ENCODE measurements at places on chromosomes 1 and 21. TPM values are rescaled to one million over a fixed set of nuclear protein-coding genes. Genes with fewer than 3 reads are reported as not detected.

GRCh38 chr1:189851806-189852367, 625.8 kb downstream of the BRINP3 start:
- no peak for ATAC-seq

DNA sequence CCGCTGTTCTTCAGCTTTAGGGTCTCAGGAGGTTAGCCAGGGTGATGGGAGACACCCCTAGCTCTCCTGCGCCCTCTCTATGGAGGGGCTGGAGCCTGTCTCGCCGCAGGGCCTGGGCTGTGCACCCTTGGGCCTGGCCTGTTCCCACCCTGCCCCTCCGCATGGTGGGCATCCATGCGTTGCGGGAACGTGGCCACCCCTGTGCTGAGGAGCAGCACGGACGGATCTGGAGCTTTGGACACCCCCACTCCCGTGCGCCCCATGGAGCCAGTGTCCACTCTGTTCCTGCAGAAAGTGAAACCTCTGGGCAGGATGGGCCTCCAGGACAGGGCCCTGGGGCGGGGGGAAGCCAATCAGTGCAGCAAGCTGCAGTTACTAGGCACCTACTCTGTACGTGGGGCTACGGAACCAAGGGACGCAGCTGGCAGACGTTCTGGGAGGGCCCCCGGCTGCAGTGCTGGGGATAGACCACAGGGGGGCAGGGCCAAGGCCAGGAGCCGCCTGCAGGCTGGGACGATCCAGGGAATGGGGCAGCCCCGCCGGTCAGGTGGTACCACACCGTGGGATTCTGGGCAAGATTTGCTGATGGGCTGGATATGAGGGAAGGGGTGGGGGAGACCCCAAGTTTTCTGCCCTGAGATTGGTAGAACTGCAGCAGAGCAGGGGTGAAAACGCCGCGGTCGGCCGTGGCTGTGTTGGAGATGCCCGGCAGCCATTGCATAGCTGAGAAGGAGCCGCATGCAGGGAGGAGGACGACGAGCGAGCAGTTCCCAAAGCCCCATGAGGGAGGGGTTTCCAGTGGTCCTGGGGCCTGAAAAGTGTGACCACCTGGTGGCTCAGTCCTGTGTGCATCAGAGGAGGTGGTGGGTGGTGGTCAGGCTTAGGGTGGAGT, 43.3 kb downstream of the TP73 start:
- ATAC-seq, result peak; percentile 51

GBP2 gene
- total RNA-seq, result 205 TPM

- ATAC-seq, result no peak
Observed at GRCh38 chr1:89466307-89466930, 58.2 kb upstream of the LRRC8B start.

DMBX1 gene
- 0.43 TPM for total RNA-seq

UBAP2L gene
- 249 TPM for total RNA-seq

GRCh38 chr1:169112241-169112640, 5.8 kb downstream of the ATP1B1 start:
- no peak for ATAC-seq

GRCh38 chr1:30713311-30713710, 10.1 kb downstream of the MATN1 start:
- no peak for ATAC-seq

PALMD gene
- not detected for total RNA-seq

DNA sequence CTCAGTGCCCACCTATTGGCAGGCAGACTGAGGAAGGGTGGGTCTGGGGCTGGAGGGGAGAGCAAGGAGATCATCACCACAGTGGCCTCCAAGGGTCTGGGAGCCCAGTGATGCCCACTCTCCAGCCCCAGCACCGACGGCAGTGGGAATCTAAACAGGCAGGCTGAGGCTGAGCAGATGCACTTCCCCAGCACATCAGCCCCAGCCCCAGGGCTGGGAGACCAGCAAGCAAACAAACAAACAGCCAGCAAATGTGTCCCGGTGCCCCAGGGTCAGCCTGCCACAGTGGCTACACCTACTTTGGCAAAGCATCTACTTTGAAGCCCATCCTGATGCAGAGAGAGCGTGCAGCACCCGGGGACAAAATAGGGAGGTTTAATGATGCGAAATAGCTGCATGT, 216.3 kb upstream of the ZC3H12A start:
- no peak for ATAC-seq

TFF2 gene
- total RNA-seq, result not detected

GRCh38 chr21:37673801-37674575, 242.3 kb downstream of the KCNJ6 start:
- ATAC-seq, result no peak

TRAF3IP3 gene
- total RNA-seq, result 184 TPM

DNA sequence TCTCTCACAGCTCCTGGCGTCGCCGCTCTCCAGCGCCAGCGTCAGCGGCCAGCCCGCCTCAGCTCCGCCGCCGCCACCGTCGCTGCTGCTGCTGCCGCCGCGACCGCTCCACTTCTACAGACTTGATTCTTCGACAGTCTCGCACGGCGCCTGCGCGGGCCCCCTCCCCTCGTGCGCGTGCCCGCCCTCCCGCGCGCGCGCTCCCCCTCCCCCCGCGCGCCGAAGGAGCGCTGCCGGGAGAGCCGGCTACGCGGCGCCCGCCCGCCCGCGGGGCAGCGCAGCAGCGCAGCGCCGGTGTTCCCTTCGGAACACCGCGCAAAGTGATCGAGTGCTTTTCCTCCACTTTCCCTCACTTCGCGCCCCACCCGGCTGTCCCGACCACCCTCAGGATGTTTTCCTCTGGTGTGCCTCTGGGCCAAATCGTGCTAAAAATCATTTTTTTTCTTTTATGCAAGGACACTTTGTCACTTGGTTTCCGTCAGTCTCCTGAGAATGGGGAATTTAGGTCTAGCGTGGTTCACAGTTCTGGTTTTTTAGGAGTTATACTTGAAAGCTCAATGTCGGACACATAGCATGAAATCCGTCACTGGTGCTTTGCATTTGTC, at the start of gene IRF2BP2:
IRF2BP2 (minus strand) TSS at position 118 of the 605 bp plus-strand sequence. CDS start 684 bp downstream, outside the sequence.
- ATAC-seq, result peak; percentile 10

NASP gene
- 113 TPM for total RNA-seq

CFHR1 gene
- not detected for total RNA-seq

DNA sequence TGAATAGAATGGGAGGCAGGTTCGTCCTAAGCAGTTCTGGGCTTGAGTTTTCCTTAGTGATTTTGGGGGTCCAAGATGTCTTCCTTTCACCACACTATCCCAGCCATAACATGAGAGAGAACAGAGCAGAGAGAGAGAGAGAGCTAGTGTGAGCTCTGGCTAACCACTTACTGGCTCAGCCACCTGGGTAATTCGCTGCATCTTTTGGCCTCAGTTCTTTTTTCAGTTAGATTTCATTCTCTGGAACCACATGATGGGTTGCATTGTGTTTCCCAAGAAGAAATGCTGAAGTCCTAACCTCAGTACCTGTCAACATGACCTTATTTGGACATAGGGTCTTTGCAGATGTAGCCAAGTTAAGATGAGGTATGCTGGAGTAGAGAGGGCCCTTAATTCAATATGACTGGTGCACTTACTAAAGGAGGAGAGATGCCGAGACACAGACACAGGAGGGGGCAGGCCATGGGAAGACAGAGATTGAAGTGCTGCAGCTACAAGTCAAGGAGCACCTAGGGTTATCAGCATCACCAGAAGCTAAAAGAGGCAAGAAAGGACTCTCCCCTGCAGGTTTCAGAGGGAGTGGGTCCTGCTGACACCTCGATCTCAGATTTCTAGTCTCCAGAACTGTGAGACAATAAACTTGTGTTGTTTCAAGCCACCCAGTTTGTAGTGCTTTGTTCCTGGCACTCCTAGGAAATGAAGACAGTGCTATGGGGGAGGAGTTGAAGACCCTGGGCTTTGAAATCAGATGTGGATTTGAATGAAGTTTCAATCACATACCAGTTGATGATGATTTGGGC, 26.2 kb upstream of the TARBP1 start:
- no peak for ATAC-seq

PARK7 gene
- 262 TPM for total RNA-seq

SEMA4A gene
- total RNA-seq, result 17.6 TPM

CFAP141 gene
- total RNA-seq, result not detected

DNA sequence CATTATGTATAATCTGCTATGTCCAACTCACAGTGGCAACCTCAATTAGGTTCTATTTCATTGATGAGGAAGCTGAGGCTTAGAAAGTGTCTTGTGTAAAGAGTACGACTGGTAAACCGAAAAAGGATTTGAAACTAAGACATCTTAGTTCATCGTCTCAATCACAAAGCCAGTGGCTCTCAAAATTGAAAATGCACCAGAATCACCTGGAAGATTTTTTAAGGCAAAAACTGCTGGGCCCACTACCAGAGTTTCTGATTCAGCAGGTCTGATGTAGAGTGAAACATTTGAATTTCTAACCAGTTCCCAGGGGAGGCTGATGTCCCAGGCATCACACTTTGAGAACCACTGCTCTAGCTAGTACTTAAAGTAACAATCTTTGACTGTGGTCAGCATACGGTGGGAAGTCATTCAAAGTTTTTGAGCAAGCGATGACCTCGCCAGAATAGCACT, 5.2 kb upstream of the LRRC53 start:
- ATAC-seq, result no peak

GRCh38 chr1:28259252-28259933, at the start of gene SESN2:
Gene SESN2 (plus strand): TSS chr1:28259518. CDS start chr1:28259848, 330 bp downstream.
- peak; percentile 94 for ATAC-seq

TMEM200B gene
- 1.1 TPM for total RNA-seq

GJA8 gene
- not detected for total RNA-seq

DNA sequence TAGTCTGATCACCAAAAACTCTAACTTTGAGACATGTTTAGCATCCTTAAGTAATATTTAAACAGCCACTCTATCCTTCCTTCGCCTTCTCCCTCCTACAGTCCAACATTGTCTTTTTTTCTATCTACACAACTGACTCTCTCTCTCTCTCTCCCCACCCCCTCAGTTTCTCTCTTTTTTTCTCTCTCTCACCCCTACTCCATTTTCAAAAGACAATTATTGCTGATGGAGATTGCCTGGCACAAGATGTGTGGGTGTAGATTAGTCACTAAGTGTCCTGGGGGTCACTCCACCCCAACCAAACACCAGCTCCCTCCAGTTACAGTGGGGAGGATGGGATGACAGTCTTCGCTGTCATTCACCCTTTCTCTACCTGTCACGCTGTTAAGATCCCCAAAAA, 94.5 kb upstream of the NFIA start:
- no peak for ATAC-seq

NHLH1 gene
- 1.1 TPM for total RNA-seq

DNA sequence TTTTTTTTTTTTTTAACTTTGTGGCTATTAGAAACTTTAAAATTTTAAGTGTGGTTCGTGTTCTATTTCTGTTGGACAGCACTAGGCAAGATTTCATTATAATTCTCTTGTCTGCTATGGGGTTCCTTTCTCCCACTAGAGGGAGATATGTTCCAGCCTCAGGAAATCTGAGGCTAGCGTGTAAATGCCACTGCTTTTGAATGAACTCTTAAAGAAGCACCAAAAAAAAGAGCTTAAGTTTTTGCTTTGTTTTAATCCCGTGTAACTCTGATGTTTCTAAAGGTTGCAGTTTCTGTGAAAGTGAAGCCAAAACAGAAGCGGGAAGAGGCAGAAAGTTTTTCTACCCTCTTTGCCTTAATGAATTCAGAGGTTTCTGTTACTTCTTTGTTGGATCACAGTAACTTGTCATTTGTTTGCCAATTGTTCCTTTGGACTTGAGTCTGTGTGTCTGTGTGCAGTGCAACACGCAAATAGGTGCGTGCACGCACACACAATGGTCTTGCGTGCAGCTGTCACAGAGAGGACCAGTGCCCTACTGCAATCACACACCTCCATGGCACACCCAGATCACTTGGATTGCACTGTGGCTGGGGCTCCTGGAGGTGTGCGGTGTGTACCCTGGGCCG, 32.3 kb downstream of the HHAT start:
- peak; percentile 60 for ATAC-seq

DNA sequence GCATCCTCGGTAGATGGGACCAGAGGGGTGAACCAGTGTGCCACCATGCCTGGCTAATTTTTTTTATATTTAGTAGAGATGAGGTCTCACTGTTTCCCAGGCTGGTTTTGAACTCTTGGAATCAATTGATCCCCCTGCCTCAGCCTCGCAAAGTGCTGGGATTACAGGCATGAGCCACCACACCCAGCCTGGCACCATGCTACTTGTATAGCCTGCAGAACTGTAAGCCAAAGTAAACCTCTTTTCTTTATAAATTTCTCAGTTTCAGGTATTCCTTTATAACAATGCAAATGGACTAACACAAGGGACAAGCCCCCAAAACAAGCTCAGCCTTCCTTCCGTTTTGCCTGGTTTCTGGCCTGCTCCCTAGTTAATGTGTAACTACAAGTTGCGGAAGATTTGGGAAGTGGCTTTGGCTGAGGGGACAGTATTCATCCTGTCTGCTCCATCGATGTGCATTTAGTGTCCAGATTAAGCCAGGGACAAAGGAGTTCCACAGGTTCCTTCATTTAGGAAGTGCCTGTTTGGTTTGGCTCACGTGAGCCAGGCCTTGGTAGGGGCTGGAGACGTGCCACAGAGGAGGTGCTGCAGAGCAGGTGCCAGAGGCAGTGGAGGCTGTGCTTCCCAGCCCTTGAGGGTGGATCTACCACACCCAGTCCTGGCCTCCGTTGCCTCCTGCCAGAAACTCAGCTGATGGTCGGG, 4.4 kb downstream of the AVPR1B start:
- no peak for ATAC-seq

- ATAC-seq, result no peak
Observed at GRCh38 chr1:62103846-62104245, 90.8 kb upstream of the L1TD1 start.

GRCh38 chr1:217090060-217090911, 367.1 kb upstream of the ESRRG start:
- no peak for ATAC-seq

ATP1A2 gene
- not detected for total RNA-seq

GRCh38 chr1:238895911-238896310, 490.5 kb upstream of the CHRM3 start:
- no peak for ATAC-seq

- ATAC-seq, result no peak
Observed at GRCh38 chr21:17051054-17051453, 461.8 kb upstream of the CXADR start.

DNA sequence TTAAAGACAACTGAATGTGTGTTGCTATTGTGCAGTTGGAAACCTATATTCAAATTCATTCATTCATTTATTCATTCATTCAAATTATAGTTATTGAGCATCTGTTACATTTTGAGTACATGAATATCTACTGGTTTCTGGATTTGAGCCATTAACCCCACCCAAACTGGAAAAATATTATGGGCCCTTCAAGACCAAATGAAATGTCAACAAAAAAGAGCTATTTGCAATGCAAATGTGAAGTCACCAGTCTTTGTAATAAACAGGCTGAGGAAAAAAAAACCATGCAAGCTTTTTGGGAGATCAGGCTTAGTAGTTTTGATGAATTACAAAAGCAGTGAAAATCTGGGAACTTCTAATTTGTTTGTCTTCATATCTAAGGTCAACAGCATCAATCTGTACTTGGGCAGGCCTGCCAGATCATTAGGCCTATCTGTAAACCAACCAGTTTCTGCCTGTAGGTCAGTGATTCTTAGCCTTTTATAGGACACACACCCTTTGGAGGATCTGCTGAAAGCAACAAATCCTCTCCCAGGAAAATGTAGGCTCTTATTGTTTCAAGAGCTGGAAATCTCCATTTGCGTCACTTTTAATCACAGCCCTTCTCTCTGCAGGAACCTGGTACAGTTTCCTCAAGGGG, 134.7 kb downstream of the FAM78B start:
- ATAC-seq, result no peak

GRCh38 chr1:97853221-97853620, 67.6 kb downstream of the DPYD start:
- ATAC-seq, result no peak

Data from activated T-helper 17 cell treated with anti-CD3 and anti-CD28 coated beads, Interleukin-2, amount 50 U/mL, for 72 hours (primary cell).